Stromal cell of bone marrow (primary cell): ENCODE measurements at places on chromosomes 5 and 9.

- no peak for DNase-seq
Measured at GRCh38 chr5:118371973-118372831, 616.1 kb downstream of the DTWD2 start.

- no peak for DNase-seq
Measured at GRCh38 chr9:10674586-10674985, 61.8 kb upstream of the PTPRD start.

- DNase-seq: no peak
Measured at GRCh38 chr5:172144291-172144815, 43.7 kb downstream of the STK10 start.

DNA sequence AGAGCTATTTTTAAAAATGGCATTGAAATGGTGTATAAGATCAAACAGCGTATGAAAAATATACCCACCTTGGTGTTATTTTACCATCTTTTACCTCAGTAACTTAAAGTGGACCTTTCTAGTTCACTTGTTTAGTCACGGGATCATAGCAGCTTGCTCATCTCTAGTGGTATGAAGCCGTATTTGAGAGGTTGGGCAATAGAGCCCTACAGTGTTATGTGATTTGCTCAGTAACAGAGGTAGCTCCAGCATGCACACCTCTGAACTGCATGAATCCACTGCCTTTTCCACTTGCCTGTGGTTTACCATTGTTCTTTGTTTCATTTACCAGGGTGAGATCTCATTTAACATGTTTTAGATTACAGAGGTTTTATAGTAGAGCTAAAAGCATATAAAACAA is 134.4 kb downstream of the ATG10 start:
- no peak for DNase-seq

- peak; percentile 73 for DNase-seq
Measured at GRCh38 chr9:1231998-1232919, 182.1 kb downstream of the DMRT2 start.

GRCh38 chr5:151078490-151079262 is 2.2 kb downstream of the TNIP1 start:
- DNase-seq: no peak

DNA sequence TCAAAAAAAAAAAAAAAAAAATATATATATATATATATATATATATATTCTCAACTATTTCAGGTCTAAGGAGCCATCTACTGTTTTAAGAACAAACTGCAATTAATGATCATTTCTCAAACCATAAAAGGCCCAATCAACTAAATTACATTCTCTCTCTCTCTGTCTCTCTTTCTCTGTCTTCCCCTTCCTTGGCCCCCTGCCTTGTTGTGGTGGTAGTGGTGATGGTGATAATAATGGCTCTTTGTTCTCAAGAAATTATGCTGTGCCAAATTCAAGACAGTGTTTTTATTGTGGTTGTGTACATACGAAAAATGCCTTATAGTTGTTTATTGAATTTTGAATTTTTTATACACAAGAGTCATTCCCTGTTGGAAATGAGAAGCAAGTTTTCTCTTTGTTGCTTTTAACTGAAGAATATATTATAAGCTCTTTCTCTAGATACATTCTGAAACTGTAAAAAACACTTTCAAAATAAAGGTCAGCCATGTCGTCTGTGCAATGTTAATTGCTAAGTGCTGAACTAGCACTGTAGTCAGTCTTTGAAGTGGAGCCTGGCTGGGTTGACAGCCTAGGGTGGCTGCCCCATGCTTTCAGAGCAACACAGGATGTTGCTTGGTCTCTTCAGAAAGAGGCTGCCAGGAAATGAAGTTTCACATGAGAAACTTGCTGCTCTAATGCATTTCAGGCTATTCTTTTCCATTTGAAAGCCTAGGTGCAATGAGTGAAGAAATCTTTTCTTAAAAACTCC is 96.0 kb downstream of the HINT1 start:
- DNase-seq: no peak

DNA sequence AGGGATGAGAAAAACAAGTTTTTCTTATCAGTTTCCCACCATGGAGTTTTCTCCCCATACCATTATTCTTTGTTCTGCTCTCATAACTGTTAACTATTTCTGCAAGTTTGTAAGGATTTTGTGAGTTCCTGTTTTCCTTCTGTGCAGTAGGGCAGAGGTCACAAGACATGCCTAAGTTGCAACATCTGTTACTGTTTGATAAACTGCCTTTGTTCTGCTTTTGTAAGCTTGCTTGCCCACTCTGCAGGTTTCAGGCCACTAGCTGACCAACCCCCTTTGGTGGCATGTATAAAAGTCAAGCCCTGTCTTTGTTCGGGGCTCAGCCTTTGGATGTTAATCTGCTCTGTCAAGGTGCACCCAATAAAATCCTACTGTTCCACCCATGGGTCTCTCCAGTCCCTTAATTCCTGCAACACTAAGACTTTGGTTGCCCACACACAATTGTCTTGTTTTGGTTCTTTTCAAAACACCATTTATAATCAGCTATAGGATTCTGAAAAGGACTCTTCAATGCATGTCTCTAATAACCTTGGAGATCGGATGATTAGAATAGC is 545.4 kb downstream of the CDH9 start:
- no peak for DNase-seq

GRCh38 chr9:79817438-79818004 is 245.8 kb downstream of the TLE4 start:
- no peak for DNase-seq

GRCh38 chr5:87300744-87301143 is 33.1 kb downstream of the RASA1 start:
- peak; percentile 89 for DNase-seq

- no peak for DNase-seq
Measured at GRCh38 chr9:16358751-16359150, 511.7 kb downstream of the BNC2 start.

- DNase-seq: peak; percentile 31
Measured at GRCh38 chr9:134065612-134066419, 2.0 kb downstream of the BRD3 start.

GRCh38 chr5:5101676-5102075 is 38.5 kb upstream of the ADAMTS16 start:
- DNase-seq: no peak

- peak; percentile 66 for DNase-seq
Measured at GRCh38 chr5:44002381-44002901, 386.8 kb downstream of the FGF10 start.

- DNase-seq: no peak
Measured at GRCh38 chr5:54874337-54875021, 110.9 kb downstream of the ESM1 start.

GRCh38 chr9:117465706-117466105 is 50.8 kb upstream of the ASTN2 start:
- no peak for DNase-seq
